ENCODE measurements at places on chromosomes 6 and 20.

DNA sequence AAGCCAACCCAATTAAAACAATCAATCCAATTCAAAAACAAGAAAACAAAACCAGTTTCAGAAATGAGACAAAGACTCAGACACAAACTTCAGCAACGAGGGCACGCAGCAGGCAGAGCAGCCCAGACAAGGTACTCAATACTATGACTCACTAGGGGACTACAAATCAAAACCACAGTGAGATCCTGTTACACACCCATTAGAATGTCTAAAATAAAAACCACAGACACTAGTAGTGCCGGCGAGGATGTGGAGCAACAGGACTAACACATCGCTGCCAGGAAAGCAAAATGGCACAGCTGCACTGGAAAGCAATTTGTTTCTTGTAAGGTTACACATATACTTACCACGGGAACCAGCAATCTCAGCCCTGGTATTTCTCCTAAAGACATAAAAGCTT, 28.4 kb upstream of the MAS1L start:
- peak; percentile 41 for DNase-seq

GRCh38 chr6:113287396-113287795, 569.7 kb upstream of the MARCKS start:
- no peak for DNase-seq

DNA sequence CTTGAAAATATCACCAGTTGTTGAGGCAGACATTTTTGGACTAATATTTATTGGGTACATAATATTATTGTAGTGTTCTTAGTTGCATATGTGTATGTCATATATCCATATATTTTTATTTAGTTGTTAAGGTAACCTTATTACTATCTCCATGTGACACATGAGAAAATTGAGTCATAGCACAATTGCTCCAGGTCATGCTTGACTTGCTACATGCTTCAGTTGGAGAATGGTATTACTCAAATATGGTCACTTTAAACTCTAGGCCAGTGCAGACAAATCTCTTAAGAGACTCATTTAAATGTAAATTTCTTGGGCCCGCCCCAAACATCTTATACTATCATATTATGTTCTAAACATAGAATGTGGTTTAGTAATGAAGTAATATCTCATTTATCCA, 246.1 kb downstream of the RIMS1 start:
- no peak for DNase-seq

- no peak for DNase-seq
Measured at GRCh38 chr6:16653226-16653625, 108.0 kb downstream of the ATXN1 start.

DNA sequence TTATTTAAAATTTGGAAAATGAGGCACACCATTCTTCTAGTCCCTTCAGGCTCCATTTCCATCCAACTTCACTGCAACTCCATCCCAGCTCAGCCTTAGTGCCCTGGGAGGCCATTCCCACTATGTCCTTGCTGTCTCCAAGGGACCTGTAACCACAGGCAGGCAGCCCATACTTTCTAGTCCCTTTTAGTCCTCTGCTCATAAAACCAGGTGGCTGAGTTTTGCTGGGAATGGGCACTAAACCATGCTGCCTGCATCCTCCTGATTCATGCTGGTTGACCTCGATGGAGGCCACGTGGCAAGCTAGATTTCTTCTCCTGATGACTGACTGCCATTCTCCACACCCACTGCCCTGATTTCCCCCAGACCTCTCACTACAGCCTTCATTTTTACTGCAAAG, 27.5 kb upstream of the MYMX start:
- DNase-seq: no peak

DNA sequence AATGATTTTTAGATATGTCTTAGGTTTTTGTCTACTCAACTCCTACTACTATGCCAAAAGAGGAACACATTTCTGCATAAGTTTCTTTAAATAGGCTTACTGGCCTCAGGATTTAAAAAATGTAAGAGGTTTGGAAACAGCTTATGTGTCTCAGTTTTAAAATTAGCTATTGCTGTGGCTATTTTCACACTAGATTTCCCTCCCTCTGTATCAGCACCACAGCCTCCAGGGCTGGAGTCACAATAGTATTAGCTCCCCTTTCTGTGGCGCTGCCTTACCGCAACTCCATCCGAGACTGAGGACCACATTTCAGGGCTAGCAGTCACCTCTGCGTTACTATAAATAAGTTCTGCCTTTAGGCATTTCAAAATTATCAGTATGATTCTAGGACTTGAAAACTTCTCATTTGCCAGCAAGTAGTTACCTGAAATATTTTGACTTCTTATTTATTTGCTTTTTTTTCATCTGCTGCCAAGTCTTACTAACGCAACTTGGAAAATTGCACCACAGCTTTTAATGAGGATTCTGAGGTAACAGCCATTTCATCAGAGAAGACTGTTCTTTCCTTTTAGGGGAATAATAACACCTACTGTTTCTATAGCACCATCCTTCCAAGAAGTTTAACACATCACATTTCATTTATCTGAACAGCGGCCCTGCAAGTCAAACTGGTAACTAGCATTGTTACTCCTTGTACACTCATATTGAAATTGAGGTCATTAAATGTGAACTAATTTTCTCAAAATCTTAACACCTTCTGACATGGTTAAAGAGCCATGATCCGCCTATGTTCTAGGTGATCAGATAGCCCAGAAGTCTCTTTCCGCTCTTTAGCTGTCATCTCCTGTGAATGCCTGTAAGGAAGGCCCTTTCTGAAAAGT, 105.9 kb downstream of the GJA10 start:
- no peak for DNase-seq

GRCh38 chr6:109457562-109457996, 2.0 kb upstream of the MICAL1 start:
- no peak for DNase-seq

- DNase-seq: no peak
Measured at GRCh38 chr6:85125526-85125925, 324.4 kb upstream of the NT5E start.

GRCh38 chr6:28589234-28589956, 63.7 kb downstream of the GPX5 start:
- DNase-seq: peak; percentile 12

- no peak for DNase-seq
Measured at GRCh38 chr20:32685541-32686529, 12.1 kb upstream of the C20orf203 start.

GRCh38 chr6:36808634-36809033, 30.6 kb downstream of the CPNE5 start:
- DNase-seq: no peak

- DNase-seq: no peak
Measured at GRCh38 chr20:58586565-58587093, 64.5 kb upstream of the STX16 start.

GRCh38 chr6:2949536-2950083, 21.8 kb downstream of the SERPINB6 start:
- DNase-seq: no peak

DNA sequence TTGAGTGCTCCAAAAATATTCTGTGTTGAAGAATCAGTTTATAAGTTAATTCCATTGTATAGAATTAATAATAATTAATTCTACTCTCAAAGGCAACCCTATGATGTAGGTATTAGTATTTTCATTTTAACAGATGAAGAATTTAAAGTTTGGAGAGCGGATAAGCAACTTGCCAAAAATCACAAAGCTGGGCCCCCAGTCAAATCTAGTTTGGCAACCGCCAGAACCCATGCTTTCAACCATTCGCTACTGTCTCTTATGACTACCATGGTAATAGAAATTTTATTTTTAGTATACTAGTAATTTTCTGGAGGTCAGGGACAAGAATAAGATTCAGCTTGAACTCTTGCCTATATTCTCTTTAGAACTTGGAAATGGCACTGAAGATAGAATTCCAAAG, 229.8 kb downstream of the IBTK start:
- no peak for DNase-seq

- DNase-seq: no peak
Measured at GRCh38 chr20:41232973-41233926, 84.3 kb downstream of the ZHX3 start.

GRCh38 chr6:54018722-54019121, 92.5 kb upstream of the MLIP start:
- DNase-seq: no peak

DNA sequence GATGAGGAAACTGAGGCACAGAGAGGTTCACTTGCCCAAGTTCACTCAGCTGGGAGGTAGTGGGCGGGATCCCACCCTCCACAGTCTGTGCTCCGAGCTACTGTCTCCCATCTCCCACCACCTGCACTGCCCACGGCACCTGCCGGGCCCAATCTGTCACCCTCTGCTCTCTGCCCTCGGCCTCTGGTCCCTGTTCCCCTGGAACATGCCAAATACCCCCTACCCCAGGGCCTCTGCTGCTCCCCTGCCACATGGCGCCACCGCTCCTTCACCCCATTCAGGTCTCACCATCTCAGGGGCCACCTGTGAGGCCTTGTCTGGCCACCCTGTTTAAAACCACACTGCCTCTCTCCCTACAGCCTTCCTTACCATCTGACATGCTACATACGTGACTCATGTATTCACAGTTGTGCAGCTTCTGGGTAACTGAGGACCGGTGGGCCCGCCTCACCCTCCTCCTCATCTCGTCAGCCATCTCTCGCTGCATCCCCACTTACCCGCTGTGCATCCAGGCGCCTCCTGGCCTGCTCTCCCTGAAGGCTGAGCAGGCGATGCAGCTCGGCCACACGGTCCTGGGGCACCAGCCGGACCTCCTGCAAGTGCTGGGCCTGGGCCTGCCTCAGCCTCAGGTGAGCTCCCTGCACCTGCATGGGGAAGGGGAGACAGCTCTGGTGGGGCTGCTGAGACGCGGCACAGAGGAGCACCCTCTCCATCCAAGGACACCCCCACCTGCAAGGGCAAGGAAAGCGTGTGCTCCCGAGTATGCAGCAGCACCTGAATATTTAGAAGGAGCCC, 50.6 kb downstream of the GINS1 start:
- DNase-seq: no peak

DNA sequence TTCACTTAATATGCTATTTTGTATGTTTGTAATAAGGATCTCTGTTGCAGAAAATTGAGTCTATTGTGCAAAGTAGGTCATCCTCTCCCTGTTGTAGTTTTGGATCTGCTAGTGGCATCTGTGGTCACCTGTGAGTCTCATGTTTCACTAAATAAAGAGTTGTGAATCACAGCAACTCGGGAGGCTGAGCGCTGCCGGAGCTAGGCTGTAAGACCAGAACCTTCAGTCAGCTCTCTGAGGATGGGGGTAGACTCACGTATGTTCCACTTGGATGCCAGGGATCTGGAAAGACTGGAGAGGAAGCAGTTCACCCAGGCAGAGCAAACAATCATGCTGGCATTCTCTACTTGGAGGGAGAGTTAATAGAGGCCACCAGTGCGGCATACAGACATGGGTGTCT, 187.3 kb upstream of the FOXA2 start:
- no peak for DNase-seq

- DNase-seq: no peak
Measured at GRCh38 chr20:24837781-24838450, 111.2 kb upstream of the CST7 start.

- no peak for DNase-seq
Measured at GRCh38 chr20:20248620-20249200, 119.2 kb upstream of the INSM1 start.

GRCh38 chr6:103872678-103873077, 987.0 kb downstream of the HACE1 start:
- no peak for DNase-seq

DNA sequence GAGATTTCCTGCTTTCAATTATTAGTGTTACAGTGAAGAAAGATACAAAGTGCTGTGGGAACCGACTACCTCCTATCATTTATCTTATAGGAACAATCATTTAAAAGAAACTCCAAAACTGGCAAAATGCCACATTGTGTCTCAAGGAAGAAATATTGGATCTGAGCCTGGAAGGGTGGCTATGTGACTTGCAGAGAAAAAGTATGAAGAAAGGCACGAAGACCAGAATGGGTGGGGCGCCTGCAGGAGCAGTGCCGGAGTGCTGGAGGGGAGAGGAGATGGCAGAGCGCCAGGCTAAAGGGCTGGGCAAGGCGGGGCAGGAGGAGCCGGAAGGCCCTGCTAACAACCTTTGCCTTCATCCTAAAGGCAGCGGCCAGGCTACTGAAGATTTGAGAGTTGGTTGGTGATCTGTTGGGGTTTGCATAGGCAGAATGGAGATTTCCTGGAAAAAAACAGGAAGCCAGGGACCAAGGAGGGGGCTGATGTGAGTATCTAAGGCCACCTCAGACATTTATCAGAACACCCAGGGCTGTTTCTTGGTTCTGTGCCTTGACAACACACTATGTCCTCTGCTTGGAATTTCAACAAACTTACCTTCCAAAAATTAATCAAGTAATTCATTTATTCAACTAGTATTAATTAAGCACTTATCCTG, 125.6 kb downstream of the MAFB start:
- no peak for DNase-seq

- no peak for DNase-seq
Measured at GRCh38 chr6:82772851-82773717, 292.6 kb downstream of the UBE3D start.

GRCh38 chr6:131948692-131949619, 2.2 kb downstream of the CCN2 start:
- DNase-seq: no peak

DNA sequence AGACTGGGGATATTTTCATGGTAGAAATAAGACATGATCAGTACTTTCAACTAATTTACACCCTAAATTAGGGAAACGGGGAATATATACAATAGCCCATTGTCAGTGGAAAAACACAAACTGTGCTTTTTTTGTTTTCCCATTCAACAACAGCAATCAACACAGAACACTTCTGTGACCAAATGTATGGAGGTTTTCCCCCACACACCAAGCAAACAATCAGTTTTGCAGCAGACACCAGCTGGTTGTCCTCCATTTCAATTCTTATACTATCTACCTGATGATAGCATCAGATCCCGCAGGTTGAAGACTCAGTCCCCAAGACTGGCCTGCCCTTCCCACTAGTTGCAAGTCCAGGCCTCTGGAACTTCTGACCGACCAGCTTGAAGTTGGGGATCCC, 4.5 kb downstream of the HINT3 start:
- no peak for DNase-seq

DNA sequence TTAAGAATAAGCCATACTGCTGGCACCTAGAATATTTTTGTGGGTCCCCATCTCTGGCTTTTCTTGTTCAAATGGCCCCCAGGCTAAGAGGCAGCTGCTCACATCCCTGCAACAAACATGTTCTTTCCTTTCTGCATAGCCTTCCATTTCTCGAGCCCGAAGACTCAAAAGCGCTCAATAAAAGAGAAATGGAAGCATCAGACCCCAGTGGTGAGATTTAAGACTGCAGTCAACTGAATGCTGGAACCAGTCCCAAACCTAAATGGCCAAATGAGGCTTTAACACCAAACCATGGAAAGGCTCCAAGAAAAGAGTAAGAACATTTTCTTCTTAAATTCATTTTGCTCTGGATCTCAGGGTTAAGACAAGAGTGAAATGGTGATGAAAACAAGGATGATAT, 122.1 kb upstream of the TRAF3IP2 start:
- DNase-seq: no peak

DNA sequence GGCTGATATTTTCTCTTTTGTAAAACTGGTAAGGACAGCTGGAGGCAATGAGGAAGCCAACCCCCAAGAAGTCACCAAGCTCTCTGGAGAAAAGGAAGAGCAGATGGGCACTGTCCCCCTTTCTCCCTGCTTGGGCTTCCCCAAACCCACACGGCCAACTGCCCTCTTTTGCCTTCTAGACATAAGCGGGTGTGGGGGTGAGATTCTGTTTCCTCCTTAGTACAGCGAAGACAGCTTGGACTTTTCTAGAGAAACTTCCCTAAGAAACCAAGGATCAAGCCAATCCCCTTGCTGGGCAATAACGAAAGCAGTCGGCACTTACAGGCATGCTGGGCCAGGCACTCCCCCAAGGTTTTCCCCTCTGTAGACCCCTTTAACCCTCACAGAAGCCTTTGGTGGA, 110.3 kb downstream of the CDC5L start:
- no peak for DNase-seq
